Gastrocnemius medialis (tissue), 4 donors: ENCODE measurements at places on chromosomes 12 and 14. TPM values are rescaled to one million over a fixed set of nuclear protein-coding genes. Genes with fewer than 3 reads are reported as not detected.

The C1R gene
- 97.8 TPM for total RNA-seq

The MYF5 gene
- 5.8 TPM for total RNA-seq

The FAM181A gene
- total RNA-seq, result not detected

The SERPINA5 gene
- total RNA-seq, result 4.1 TPM

DNA sequence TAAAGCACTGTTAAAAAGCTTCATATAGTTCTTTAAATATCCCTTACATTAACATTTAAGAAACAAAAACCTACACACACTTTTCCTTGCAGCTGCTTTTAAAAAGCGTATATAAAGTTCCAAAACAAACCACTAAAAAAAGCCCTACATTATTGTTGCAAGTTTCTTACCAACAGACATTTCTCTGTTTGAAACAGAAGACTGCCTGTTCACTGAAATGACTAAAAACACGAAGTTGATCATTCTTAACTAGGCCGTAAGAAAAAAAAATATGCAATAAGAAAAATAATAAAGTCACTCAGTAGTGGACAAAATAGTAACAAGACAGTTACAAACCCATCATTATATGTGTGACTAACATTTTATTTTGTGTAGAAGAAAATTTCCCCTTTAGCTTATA is 37.3 kb downstream of the KIF21A start:
- no peak for DNase-seq

DNA sequence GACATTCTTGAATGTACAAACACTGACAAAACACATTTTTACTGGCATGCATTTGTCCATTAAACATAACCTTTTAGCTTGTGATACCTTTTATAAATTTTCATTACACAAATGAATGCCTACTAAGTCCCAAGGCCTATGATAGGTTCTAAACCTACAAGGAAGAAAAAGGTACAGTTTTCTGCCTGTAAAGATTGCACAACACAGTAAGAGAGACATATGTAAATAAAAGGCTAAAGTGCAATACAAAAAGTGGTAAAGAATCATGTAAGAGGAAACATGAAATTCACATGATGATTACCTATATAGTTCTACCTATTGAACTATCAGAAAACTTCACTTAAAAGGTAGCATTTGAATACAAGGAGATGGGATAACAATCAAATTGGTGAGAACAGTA is 14.6 kb upstream of the ARID4A start:
- no peak for DNase-seq

- DNase-seq, result no peak
Measured at GRCh38 chr14:22555384-22556011, 33.5 kb downstream of the DAD1 start.

GRCh38 chr14:31228533-31228932 is 20.9 kb upstream of the HECTD1 start:
- DNase-seq, result no peak

GRCh38 chr12:97513950-97514349 is 51.3 kb downstream of the RMST start:
- no peak for DNase-seq

- DNase-seq, result no peak
Measured at GRCh38 chr14:29705801-29706200, 221.8 kb downstream of the PRKD1 start.

DNA sequence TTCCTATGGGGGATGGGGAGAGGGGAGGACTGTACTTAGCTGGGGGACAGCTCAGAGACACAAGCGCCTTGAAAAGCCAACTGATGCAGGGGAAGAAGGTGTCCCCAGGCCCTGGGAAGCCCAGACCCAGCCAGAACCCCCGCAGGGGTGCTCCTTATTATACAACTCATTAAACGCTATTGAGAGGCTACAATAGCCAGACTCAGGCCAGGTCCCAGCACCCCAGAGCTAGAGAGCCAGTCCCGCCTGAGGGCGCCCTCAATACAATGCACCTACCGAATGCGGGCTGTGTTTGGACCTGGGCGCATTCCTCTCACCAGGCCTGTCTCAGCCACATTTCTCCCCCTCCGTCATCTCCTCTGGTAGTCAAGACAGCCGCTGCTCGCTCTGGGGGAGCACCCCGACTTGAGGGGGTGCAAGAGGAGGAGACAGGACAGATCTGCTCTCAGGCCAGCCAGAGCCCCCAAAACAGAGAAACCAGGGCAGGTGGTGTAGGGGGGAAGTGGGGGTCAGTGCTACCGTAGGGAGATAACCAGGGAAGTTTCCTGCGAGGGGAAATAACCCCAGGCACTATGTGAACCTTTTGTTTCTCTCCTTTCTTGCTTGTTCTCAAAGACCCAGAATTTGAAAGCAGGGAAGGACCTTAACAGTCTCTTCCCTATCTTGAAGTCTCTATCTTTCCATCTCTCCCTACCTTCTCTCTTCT is 6.1 kb upstream of the ASIC1 start:
- no peak for DNase-seq

DNA sequence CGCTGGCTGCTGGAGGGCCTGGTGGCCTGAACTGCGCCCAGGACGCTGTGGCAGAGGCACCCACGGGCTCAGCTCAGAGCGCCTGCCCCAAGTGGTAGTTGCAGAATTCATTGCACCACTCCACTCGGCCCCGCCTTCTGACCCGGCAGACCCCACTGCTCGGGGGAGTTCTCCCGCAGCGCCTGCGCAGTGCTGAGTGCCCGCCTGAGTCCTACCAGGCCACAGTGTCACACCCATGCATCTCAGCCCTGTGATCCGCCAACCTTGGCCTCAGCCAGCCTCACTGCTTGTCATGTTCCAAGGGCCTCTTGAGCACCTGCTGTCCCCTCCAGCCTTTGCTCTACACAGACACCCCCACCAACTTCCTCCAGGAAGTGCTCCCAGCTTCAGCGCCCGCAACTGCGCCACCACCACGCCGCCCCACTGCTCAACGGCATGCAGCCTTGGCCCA is 12.2 kb downstream of the DEGS2 start:
- DNase-seq, result no peak

GRCh38 chr12:47267571-47267970 is 187.8 kb upstream of the AMIGO2 start:
- no peak for DNase-seq

GRCh38 chr14:66403183-66403582 is 83.0 kb upstream of the CCDC196 start:
- no peak for DNase-seq

- DNase-seq, result no peak
Measured at GRCh38 chr12:26786865-26787514, 46.0 kb downstream of the ITPR2 start.

GRCh38 chr12:129579879-129580278 is 323.9 kb downstream of the TMEM132D start:
- DNase-seq, result no peak

DNA sequence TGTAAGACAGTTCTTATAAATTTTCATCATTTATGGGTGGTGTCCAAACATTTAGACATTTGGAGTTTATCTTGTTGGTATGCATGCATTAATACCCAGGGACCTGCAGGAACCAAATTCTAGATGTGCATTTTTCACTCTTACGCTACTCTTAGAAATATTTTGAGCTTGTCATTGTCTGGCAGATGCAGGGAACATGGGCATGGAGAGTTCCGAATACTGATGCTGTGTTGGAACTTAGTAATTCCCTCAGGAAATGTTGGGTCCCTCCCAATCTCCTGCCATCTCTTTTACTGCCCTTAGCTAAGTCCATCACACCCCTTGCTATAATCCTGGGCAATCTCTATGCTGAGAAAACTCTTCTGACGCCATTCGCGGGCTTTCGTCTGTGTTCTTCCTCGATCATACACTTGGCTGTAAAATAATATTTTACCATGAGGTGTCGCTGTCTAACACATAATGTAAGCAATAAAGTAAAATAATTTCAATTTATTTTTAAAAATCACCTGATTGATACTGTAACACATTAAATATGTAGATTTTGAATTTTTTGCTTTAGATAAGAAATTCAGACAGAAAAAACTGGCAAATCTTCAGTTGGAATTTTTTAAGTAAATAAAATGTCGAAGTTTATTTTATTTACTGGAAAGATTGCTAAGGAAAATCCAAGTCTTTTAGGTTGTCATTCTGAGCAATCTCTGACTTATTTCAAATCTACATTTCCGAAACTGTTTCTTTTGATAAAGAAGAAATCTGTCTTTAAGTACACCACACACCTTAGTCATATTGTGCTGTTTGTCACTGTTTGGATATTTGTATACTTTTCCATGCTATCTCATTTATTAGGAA is 304.1 kb upstream of the SSTR1 start:
- no peak for DNase-seq

GRCh38 chr12:122891661-122892525 is 4.0 kb downstream of the VPS37B start:
- DNase-seq, result no peak

GRCh38 chr12:58918469-58918844 is 1.8 kb downstream of the LRIG3 start:
- DNase-seq, result no peak

DNA sequence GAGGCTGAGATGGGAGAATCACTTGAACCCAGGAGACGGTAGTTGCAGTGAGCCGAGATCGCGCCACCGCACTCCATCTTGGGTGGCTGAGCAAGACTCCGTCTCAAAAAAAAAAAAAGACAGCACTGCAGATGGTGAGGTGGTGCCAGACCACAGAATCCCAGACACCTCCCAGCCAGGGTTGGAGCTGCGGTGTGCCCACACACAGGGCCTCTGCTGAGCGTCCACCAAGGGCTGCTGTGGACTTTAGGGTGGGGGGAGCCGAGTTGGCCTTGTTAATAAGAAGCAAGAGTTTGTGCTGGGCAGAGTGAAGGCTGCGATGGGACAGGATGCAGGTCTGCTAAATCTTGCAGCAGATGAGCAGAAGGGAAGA is 14.2 kb downstream of the KMT5A start:
- no peak for DNase-seq
